ENCODE measurements at places on chromosomes 13 and 19. TPM values are rescaled to one million over a fixed set of nuclear protein-coding genes. Genes with fewer than 3 reads are reported as not detected.

Gene SPPL2B
- total RNA-seq: 27.2 TPM

Gene C13orf42
- not detected for total RNA-seq

Gene ERICH4
- total RNA-seq: not detected

Gene APOE
- total RNA-seq: 9.7 TPM

Gene DIAPH3
- total RNA-seq: 8.0 TPM

Gene KIR3DL2
- not detected for total RNA-seq

Gene SLC27A1
- total RNA-seq: 3.4 TPM

Gene CYP4F8
- total RNA-seq: not detected

Gene HRC
- total RNA-seq: not detected
